ENCODE measurements at places on chromosomes 16 and 17. TPM values are rescaled to one million over a fixed set of nuclear protein-coding genes. Genes with fewer than 3 reads are reported as not detected.
A peak's percentile ranks its signal among the peaks of the same experiment; 100 is the strongest.

DNA sequence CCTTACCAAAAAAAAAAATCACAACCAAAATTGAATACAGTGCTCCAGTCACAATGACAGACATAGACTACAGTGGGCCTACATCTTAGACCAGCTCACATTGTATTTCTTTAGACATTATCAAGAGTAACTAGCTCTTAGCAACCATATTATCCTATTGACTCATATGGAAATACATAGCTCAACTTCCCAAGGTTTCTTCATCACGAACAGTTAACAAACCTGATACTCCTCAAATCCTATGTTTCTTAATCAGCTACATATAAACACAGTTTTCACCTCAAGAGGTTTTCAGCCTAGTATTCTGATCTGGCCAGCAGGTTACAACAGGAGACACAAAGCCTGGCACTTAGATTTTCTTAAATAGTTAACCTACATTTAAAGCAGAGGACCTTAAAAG is 29.7 kb downstream of the CMC2 start:
- DNase-seq: no peak

DNA sequence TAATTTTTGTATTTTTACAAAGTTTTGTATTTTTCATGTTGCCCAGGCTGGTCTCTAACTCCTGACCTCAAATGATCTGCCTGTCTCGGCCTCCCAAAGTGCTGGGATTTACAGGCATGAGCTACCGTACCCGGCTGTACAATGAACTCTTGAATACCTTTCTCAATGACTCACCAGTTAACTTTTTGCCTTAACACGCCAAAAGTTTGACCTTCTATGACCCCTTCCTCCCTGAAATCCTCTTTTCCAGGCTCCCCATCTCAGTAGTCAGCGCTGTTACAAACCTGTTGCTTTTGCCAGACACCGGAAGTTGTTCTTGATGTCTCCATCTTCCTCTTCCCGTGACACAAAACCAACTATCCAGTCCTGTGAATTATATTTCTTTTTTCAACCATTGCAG is 158.1 kb upstream of the ASIC2 start:
- DNase-seq: no peak

GRCh38 chr17:60094754-60095153 is 16.0 kb upstream of the HEATR6 start:
- no peak for DNase-seq

DNA sequence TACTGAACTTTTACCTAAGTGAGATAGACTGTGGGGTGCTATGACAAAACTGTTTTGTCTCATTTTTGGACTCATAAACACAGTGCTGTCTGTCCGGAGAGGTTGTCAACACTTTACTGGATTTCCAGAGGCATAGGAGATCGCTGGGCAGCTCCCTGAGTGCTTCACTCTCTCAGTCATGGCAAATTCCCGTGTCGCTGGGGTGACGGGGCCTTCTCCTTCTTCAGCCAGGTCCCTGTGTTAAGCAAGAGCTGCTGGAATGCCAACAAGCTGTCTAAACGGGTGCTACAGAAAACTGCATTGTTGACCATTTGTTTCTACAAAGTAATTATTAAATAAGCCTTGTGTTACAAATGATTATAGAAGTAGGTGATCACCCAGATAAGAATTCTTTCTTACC is 141.6 kb downstream of the DNAH9 start:
- no peak for DNase-seq

- DNase-seq: no peak
Measured at GRCh38 chr16:2443555-2443954, 14.3 kb downstream of the CCNF start.

DNA sequence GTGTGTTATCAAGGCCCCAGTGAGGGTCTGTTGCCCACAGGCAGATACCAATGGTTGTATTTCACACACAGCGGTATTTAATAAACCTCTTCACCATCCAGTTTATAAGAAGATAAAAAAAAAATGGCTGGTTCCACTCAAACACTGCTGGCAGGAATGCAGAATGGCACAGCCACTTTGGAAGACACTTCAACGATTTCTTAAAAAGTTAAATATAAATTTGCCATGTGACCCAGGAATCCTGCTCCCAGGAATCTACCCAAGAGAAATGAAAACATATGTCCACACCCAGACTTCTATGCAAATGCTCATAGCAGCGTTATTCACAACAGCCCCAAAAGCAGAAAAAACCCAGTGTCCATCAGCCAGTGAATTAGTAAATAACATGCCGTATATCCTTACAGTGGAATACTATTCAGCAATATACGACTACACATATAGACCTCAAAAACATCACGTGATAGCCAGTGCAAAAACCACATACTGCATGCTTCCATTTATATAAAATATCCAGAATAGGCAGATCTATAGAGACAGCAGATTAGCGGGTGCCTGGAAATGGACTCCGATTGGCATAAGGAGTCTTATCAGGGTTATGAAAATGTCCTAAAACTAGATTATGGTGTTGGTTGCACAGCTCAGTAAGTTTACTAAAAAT is 38.7 kb downstream of the XYLT1 start:
- no peak for DNase-seq

FOXN1 gene
- not detected for total RNA-seq

DNA sequence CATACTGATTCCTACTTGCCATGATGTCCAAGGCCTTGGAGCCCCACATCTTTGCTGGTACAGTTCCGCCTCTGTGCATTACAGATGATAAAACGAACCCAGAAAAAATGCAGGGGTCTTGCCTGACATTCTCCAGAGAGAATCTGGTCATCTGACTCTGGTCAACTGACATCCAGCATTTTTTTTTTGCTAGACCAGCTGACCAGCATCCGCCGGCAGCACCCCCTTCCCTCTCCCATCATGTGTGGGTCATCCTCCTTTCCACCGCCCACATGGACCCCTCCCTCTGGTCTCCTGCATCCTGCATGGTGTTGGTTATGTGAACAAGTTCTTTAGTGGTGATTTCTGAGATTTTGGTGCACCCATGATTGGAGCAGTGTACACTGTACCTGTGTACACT is 47.1 kb downstream of the CDH1 start:
- DNase-seq: no peak

- DNase-seq: no peak
Measured at GRCh38 chr16:12744860-12745259, 58.8 kb downstream of the CPPED1 start.

- DNase-seq: no peak
Measured at GRCh38 chr16:17529982-17530760, 59.4 kb upstream of the XYLT1 start.

- DNase-seq: no peak
Measured at GRCh38 chr16:60302261-60302660, 1568.1 kb upstream of the GOT2 start.

GRCh38 chr16:74575807-74576643 is 30.9 kb downstream of the GLG1 start:
- no peak for DNase-seq

DNA sequence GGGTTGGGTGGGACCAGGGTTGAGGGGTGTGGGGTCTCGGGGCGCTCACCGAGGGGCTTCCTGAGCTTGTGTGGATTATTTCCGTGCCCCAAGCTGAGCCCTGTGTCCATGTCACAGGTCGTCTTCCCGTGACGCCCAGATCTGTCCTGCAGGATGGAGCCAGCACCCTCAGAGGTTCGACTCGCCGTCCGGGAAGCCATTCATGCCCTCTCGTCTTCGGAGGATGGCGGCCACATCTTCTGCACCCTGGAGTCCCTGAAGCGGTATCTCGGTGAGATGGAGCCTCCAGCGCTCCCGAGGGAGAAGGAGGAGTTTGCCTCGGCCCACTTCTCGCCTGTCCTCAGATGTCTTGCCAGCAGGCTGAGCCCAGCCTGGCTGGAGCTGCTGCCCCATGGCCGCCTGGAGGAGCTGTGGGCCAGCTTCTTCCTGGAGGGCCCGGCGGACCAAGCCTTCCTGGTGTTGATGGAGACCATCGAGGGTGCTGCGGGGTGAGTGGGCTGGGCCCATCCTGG is 1.0 kb downstream of the TELO2 start:
- peak; percentile 86 for DNase-seq

PAQR4 gene
- 8.1 TPM for total RNA-seq

DNA sequence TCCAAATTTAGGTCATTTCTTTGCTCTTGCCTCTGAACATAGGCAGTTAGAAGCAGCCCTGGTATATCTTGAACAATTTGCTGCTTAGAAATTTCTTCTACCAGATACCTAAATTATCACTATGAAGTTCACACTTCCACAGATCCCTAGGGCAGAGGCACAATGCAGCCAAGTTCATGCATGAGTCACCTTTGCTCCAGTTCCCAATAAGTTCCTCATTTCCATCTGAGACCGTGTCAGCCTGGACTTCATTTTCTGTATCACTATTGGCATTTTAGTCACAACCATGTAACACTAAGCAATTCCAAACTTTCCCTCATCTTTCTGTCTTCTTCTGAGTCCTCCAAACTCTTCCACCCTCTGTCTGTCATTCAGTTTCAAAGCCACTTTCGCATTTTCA is 45.0 kb downstream of the KCNJ16 start:
- DNase-seq: no peak

DNA sequence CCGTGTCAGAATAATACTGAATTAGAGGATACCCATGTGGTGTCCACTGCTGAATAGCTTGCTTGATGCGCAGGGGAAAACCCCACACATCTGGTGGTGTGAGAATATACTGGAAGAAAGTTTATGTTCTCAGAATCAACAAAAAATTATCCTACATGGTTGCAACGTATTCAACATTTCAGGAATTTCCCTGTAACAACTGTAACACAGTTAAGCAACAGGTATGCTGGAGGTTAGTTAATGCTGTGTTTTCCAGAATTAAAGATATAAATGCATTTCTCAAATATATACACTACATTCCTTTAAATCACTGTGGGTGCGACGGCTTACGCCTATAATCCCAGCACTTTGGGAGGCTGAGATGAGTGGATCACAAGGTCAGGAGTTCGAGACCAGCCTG is 5.4 kb downstream of the CNOT1 start:
- DNase-seq: no peak

SRCIN1 gene
- 0.13 TPM for total RNA-seq

ATP1B2 gene
- total RNA-seq: 5.7 TPM

KRT33B gene
- not detected for total RNA-seq

DNA sequence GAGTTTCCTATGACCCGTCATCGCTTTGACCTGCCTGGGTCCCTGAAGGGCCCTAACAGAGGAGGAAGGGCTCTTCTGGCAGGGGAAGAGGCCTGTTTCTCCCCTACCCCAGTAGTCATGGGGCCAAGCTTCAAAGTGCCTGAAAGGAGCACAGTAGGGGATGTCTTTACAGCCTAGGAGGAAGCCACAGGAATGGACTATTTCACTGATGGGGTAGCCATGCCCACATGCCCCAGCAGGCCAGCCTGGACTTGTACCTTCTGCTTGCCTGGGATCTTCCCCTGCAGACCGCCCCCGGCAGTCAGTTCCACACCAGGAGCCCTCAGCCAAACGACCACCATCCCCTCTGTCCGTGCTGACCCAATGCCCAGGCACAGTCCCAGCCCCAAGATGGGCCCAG is 41.8 kb upstream of the PEMT start:
- DNase-seq: no peak
